ENCODE measurements at places on chromosomes 5 and 9.

- no peak for DNase-seq
Measured at GRCh38 chr5:29077451-29077850, 2039.1 kb upstream of the CDH9 start.

- DNase-seq, result no peak
Measured at GRCh38 chr5:45793638-45794532, 97.7 kb upstream of the HCN1 start.

DNA sequence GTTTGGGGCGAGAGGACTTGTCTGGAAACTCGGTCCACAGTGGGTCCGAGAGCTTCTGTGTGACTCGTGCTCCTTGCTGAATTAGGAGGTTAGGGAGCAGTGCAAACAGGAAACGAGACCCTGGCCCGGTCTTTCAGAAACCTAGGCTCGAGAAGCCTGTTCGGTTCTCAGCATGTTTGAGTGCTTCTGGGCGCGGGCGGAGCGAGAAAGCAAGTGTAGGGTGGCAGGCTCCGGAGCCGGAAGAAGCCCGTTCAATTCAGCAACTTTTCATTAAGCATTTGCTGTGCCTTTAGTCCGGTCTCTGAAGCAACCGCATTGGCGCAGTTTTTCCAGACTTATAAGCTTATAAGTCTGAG lies 547 bp downstream of the CLTA start:
- no peak for DNase-seq

DNA sequence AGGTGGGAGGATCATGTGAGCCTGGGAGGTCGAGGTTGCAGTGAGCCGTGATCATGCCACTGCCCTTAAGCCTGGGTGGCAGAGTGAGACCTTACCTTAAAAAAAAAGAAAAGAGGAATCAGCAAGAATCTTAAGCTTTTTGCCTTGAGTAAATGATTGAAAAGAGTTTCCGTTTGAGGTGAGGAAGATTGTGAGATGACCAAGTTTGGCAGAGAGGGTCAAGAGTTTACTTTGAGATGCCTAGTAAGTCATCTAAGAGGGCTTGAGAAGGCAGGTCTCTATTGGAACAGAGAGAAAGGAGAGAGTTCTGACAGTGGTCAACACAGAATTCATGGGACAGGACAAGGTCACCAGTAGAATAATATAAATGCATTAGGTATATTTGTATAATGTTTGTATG lies 572.1 kb downstream of the TLE4 start:
- DNase-seq, result no peak

DNA sequence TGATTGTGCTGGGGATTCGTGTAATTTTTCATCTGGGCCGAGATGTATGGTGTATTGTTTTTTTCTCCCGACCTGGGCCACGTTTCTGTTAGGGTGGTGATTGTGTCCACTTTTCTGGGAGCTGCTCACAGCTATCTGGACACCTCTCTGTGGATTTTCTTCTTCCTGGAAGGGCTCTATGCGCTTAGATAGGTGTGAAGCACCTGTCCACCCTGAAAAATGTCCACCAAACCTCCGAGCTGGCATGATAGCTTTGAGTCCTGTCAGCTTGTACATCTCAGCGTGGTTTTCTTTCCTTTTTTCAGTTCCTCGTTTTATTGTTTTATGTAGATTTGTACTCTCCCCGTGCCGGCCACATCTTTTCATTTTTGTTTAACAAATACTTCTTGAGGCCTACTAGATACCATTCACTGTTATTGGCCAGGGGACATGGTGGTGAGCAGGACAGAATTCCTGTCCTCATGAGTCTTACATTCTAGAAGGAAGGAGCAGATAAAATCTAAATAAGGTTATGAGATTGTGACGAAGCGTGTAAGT lies 1.1 kb downstream of the UGCG start:
- no peak for DNase-seq

DNA sequence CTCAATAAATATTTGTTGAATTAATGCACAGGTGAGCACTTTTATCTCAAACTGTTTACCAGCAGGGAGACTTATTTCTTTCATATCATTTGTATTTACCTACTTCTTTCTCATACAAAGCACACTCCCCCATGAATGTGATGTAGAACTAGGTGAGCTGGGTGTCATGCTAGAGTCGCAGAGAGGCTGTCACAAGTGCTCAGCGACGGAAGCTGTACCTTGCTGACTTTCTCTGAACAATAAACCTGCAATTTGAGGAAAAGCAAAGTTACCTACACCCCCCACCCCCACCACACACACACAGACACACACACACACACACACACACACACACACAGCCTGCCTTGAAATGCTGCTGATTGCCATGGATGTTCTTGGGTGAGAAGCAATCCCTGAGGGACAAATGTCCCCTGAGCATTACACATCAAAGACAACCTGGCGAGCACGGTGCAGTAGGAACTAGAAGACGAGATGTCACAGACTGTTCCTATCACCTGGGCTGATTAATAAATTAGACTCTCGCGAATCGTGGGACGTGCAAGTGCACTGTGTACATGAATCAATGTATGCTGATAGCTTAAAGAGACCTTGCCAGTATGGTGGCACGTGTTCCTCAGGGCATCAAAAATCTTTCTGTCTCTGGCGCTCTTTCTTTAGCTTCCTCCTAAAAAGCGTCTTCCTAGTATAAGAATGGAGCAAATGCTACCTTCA lies 66.1 kb downstream of the BRINP1 start:
- DNase-seq, result no peak

DNA sequence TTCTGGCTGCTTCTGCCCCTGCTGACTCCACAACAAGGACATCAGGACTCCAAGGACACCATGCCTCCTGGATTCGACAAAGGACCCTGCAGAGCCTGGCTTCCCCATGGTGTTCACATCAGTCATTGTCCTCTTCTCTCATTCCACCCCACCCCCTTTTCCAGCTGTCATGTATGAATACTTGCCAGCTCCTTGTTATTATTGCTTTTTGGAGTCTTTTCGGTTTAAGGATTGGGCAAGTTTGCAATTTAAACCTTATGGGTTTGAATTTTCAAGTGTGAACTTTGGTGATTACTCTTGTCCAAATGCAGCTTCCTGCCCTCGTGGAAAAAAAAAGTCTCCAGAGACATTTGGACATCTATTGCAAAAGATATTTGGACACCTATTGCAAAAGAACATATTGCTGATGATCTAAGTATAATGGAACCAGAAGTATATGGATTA lies 14.2 kb upstream of the LVRN start:
- no peak for DNase-seq

DNA sequence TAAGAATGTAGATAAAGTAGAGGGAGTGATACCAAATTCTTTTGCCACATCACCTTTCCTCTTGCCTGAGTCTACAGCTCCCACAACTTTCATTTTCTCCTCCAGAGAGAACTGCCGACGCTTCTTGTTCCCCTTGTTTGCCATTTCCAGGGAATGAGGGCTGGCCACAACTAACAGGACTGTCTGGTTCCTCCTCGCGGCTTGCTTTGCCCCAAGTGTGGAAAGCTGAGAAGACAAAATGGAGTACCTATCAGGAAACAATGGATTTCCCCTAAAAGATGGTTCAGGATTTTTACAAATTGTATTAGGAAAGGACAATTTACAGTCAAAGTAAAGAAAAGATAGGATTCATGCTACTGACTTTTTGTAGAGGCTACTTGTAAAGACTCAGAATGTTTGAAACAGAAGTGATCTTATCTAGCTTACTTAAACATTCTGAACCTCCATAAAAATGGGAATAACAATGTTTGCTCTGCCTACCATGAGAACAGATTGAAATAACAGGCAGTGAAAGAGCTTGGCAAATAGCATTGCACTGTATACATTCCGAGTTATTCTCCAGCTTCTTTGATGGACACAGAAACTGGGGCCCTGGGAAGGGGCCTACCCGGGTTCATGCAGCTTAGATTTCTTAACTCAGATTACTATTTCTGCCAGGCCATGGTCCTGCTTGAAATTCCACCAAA lies 4.1 kb downstream of the TIGD6 start:
- DNase-seq, result no peak

- DNase-seq, result peak; percentile 56
Measured at GRCh38 chr9:23492126-23493002, 333.7 kb downstream of the ELAVL2 start.

DNA sequence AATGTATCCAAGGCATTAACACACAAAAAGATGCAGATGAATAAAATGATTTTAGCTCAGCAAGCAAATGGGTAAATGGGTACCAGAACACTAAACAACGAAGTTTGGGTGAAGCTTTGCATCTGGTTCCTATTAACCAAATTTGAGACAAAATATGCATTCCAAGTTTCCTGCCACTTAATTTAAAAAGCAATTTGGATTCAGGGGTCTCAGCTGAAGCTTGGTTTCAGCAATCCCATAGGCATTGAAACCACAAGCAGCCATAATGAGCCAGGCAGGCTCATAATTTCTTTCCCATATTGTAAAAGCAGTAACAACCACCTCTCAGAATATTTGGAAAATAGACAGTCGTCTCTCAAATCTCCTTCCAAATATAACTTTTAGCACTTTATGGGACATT lies 138.9 kb downstream of the NXNL2 start:
- DNase-seq, result no peak

DNA sequence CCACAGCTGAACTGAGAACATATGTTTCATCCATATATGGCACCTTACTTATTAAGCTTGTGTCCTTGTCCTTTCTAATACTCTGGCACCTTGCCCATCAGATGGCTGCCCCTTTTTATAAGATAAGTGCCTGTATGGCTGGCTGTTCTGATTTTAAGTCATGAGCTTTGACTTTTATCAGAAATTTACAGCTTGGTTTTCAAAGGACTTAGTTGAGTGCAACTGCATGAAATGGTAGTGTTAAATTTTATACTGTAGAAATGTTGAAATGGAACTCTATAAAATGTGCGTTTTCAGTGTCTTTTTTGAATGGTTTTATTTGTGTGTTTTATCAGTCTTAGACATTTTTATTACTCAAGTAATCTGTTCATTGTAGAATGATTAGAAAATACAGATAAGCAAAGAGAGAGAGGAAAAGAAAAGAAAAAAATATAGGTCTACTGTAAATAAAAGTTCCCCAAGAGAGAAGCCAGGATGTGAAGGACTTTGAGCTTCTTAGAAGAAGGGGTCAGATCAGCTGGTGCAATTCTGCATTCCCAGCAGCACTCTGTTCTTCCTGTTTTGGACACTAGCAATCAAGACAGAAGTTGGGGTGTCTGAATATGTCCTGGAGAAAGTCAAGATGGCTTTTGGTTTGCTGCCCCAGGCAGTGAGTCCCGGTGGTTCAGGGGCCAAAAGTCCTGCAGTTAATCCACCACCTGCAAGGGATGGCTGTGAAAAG lies 38.9 kb downstream of the ARHGAP26 start:
- DNase-seq, result no peak

GRCh38 chr5:17302604-17303003 lies 85.2 kb downstream of the BASP1 start:
- no peak for DNase-seq

Measured in kidney glomerular epithelial cell (primary cell).